NCI-H2029 (cell line): ENCODE measurements at places on chromosomes 5 and 9.

DNA sequence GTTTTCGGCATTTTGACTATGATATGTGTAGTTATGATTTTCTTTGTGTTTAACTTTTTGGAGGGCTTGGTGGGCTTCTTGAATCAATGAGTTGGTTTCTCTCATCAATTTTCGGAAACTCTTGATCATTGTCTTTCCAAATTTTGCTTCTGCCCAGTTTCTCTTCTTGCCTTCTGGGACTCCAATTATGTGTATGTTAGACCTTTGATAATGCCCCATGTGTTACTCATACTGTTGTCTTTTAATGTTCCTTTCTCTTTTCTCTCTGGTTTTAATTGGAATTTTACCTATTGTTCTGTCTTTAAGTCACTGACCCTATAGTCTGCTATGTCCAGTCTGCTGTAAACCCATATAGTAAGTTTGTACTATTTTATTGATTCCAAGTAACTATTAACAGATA lies 41.5 kb downstream of the KCNIP1 start:
- no peak for DNase-seq

DNA sequence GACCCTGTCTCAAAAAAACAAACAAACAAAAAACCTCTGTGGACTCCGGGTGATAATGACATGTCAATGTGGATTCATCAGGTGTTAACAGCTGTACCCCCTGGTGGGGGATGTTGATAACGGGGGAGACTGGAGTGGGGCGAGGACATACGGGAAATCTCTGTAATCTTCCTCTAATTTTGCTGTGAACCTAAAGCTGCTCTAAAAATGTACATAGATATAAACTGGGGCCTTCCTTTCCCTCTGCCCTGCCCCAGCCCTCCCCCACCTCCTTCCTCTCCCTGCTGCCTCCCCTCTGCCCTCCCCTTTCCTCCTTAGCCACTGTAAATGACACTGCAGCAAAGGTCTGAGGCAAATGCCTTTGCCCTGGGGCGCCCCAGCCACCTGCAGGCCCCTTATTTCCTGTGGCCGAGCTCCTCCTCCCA lies 1.4 kb upstream of the CEL start:
- DNase-seq = no peak

DNA sequence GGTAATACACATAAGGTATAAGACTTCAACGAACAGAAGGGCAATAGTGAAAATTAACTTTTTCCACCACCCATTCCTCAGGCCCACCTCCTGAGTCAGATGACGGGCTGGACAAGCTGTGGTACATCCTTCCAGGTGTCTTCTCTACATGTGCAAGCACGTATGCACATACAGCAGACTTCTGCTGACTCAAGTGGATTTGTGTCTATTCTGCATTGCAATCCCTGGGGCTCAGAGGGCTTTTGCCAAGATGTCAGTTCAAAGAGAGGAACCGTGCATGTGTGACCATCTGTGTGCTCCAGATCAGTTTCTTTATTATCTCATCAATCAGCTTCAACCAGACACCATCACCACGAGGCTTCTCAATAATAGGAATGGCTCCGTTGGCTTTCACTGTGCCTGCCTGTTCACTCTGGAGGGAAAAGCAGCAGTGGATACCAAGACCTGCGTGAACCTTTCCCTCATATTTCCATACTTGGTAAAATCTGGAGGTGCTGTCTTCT lies 288.4 kb downstream of the MTRR start:
- DNase-seq = no peak

GRCh38 chr5:136203303-136203922 lies 10.5 kb upstream of the SMIM32 start:
- DNase-seq = no peak

DNA sequence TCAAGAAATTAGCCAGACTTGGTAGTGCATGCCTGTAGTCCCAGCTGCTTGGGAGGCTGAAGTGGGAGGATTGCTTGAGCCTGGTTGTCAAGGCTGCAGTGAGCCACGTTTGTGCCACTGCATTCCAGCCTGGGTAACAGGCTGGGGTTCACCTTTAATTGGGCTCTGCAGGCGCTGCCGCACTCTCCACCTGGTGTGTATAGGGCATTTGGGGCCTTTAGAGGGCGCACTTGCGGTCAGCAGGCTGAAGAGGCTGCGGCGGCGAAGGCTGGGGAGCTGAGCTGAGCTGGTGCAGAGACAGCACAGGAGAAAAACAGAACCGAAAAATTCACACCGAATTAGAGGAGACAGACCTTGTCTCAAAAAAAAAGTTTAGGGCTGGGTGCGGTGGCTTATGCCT lies 31.2 kb downstream of the CDK7 start:
- no peak for DNase-seq

DNA sequence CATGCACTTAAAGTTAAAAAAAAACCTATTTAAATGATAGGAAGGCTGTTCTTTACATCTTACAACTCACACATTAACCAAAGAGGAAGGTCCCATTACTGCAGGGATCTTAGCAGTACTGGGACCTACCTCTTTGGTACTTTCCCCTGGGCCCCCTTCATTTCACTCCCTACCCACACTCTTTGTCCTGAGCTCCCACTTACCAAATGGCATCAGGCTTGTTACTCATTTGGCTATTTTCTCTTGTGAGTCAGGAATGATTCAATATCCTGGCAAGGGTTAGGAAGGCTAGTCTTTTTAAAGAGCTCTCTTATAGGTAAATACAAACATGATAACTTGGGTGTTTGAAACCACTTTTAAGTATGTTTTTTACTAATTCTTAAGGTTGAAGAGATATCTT lies 117.4 kb upstream of the ELL2 start:
- no peak for DNase-seq

DNA sequence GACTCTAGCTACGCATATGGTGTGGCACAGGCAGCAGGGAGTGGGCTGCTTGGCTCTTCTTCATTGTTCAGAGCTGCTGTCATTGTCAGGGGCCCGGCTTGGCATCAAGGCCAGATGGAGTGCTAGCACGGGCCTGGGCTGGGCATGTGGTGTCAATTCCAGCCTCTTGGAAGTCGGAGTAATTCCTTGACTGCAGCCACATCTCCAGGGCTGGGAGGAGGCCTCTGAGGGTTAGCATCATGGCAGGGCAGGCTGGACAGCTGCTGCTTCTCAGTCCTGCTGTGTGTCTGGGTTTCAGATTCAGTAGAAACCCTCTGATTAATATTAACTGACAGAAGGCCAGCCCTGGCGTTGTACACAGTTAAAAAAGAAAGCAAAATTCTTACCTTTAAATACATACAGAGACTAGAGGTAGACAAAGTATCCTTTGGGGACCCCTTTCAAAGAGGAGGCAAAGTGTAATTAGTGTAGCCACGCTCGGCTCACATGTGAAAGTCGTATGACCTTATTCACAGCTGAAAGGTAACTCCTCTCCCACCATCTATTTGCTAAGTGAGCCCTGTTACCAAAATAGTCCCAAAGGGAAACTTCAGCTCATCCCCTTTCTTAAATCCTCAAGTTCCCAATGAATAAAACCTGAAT lies 126.4 kb downstream of the DOCK2 start:
- DNase-seq = no peak
